ENCODE measurements at places on chromosomes 1 and 21.

DNA sequence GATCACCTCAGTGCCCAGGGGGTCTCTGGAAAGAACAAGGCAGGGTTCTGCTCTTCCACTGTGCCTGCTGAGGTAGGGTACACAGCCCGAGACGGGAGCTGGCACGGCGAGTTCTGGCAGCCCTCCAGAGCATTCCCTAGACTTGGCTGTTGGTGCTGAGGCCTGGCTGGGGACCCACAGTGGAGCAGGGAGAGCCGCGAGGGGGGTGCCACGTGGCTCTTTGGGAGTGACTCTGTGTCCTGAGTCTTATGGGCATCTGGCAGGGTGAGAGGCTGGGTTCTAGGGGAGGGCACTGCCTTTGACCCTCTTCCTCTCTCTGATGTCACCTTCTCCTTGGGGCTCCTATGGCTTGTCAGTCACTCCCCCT is 336.4 kb downstream of the CAMTA1 start:
- no peak for DNase-seq

GRCh38 chr1:236888903-236889302 is 93.8 kb downstream of the MTR start:
- no peak for DNase-seq

- DNase-seq = no peak
Measured at GRCh38 chr21:33080776-33081175, 10.8 kb downstream of the OLIG1 start.

GRCh38 chr1:27366411-27367159 is at the start of gene MAP3K6:
MAP3K6 (minus strand) TSS chr1:27366961; CDS start chr1:27366597, 364 bp downstream.
- peak; percentile 9 for DNase-seq

DNA sequence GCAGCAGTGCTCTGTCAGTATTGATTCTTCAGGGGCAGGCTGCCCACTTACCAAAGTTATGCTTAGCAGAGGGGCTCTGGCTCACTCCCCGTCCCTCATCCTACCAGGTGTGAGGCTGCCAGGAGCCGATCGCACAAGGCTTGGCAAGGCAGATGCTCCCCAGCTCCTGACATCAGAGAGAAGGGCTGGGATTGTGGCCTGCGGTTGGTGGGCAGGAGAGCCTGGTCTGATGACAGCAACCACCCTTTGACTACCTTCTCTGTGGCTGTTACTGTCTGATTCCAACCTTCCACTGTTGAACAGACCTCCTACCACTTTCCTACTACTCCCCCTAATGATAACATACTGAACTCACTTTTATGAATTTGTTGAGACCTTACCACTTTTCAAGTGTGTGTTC is 23.7 kb upstream of the WDR26 start:
- DNase-seq = no peak

- DNase-seq = no peak
Measured at GRCh38 chr1:110002695-110003094, 18.1 kb downstream of the AHCYL1 start.

DNA sequence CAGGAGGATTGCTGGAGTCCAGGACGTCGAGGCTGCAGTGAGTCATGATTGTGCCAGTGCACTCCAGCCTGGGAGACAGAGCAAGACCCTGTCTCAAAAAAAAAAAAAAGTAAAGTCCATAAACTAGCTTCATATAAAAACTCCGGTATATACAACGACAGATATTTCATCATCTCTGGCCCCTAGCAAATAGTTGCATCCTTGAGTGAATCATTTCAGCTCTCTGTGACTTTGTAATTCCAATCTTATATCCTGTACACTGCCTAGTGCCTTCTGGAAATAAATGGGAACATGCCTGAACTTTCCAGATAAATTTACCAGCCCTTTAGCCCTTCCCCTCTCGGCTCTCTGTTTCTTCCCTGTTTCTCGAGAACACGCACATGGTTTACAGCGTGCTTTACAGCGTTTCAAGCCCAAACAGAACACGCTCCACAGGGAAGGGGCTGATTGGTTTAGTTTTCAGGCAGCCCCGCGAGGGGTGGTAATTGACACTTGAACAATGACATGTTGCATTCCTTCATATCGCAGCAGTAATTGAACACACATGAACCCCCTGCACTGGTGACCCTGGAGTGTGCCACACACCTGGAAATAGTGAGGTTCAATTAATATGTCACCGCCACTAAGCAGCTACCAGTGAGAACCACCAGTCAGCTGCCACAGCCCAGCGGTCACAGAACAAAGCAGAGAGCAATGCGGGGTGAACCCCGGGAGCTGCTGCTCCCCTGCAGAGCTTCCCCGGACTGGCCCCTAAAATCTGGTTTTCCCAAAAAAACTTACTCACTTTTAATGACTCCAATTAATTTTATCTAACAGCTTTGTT is 35.7 kb upstream of the SIM2 start:
- DNase-seq = no peak

GRCh38 chr1:24070821-24071393 is 41.0 kb downstream of the MYOM3 start:
- DNase-seq = peak; percentile 56

DNA sequence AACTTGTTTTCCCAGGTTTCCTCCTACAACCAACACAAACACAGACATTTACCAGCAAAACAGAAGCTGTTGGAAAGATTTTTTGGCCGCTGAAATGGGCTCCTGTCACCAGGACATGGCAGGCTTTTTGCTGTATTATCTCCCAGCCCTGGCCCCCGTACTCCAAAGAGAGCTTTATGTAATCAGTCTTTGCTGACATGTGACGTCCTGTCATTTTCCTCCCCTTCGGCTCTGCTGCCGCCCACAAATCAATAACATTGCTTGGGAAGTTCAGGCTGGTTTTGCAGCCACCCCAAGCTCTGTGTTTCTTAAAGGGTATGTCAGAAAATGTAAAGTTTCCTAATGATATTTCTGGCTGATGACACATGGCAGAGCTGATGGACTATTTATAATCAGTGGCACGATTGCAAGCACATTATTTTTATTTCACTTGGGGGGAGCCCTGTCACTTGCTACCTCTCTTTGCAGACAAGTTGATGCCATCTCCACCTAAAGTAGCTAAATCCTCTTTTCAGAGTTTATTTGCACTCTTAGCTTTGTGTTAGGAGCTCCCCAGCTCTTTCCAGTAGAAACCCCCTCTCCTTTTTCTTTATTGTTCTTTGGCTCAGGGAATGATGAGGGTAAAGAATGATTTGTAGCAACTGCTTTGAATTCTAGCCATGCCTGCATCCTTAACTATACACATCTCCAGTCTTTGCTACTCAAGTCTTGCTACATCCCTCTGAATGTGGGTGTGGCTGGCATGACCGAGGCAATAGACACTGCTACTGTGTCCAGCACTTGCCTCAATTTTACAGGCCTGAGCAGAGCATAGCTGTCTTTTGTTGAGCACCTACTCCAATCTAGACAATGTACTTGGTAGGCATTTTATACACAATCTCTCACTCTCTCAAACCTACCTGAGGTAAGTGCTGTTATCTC is 67.3 kb downstream of the ELAVL4 start:
- DNase-seq = no peak

- DNase-seq = no peak
Measured at GRCh38 chr1:2385606-2386280, 5.6 kb downstream of the MORN1 start.

DNA sequence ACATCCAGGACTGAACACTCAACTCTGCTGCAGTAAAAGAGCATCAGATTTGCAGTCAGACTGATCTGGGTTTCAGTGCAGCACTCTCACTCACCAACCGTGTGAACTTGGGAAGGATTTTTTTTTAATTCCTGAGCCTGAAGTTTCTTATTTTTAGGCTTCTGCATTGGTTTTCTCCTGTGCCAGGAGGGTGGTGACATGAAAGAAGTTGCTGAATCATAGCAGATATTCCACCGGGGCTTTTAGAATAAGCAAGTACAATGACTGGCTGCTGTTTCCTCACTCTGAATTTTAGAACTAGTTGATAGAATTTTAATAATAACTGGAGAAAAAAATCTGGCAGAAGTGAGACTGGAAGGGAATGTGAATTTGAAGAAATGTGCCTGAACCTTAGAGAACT is 11.6 kb downstream of the ADAM30 start:
- no peak for DNase-seq

DNA sequence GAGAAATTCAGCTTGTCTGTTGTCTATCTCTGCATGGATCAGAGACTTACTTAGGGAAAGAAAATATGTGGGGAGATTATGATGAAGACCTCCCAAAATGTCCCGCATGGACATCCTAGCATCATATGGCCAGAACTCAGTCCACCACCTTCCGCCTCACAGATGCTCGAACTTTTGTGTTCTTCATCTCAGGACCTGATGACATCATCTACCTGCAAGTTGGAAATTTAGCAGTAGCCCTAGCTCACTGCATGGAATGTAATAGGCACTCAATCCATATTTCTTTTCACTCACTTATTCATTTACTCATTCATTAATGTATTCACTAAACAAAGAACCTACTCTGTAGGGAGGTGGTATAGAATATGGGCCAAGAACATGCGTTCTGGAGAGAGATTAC is 96.8 kb downstream of the CLIC6 start:
- DNase-seq = no peak

GRCh38 chr1:10677491-10678391 is 118.7 kb downstream of the CASZ1 start:
- DNase-seq = no peak

DNA sequence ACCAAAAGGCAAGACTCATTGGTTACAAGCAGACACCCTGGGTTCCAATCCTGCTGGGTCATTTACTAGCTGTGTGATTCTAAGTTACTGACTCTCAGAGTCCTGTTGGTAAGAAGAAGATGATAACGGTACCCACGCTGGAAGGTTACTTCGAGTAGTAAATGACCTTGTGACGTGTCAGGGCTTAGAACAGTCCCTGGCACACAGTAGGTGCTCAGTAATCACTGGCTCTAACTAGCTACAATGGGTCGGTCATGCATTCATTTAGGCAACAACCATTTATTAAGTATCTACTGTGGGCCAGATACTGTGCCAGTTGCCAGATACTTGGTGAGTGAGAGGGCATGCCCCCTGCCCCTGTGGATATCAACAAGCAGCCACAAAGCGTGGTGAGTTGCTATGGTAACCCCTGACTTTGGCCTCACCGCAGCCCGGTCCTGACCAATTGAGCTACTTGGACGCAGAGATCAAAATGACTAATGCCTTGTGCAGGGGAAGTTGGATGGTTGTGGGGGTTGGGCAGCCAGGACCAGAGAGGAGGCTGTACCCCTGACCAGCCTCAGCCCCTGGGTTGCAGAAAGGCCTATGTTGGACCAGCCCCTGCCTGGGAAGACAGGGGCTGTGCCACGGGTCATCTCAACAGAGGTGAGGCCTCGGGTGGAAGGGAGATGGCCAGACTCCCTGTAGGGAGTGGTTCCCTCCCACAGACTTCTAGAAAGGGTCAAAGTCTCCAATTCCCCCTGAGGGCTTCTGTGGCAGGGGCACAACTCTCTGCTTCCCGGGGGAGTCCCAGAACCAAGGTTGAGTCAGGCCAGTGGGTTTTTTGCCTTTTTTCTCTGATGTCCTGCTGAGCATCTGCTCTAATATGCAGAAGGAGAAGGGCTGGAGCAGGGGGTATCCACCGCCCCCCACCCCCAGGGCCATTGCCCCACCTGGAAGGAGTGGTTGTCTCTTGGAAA is 16.0 kb downstream of the DHRS3 start:
- no peak for DNase-seq

DNA sequence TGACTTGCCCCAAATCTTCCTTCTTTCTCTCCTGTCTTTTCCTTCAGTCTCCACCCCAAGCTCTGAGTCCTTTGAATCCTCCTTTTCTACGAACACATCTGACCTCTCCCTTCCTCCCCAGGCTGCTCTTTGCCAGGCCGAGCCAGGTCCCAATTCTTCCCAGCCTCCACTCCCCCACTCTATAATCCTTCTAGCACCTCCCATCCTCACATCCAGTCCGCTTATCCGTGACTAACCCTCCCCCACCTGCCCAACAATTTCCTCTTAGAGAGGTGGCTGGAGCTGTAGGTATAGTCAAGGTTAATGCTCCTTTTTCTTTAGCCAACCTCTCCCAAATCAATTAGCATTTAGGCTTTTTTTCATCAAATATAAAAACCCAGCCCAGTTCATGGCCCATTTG is 9.5 kb upstream of the HPDL start:
- no peak for DNase-seq

GRCh38 chr1:109078317-109078716 is 2.5 kb upstream of the TAF13 start:
- no peak for DNase-seq

- no peak for DNase-seq
Measured at GRCh38 chr21:30058928-30059327, 107.7 kb downstream of the CLDN17 start.

GRCh38 chr1:50048791-50049190 is 25.0 kb upstream of the AGBL4 start:
- no peak for DNase-seq

DNA sequence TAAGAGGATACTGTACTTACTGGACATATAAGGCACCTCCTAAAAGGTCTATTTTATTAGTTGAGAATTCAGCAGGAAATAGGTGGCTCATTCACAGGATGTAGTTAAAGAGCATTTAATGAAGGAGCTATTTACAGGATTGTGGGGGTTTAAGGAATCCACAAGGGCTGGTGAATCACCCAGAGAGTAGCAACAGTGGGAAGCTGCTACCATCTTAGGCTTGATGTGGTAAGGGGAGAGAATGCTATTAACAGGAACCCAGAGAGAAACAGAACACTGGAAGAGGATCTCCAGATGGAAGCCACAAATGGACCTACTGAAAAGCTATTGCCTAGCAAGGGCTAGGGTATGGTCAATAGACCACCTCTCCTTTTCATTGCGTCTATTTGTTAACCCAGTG is 52.0 kb upstream of the COL11A1 start:
- no peak for DNase-seq

- no peak for DNase-seq
Measured at GRCh38 chr1:184075055-184076029, 23.8 kb downstream of the TSEN15 start.

- no peak for DNase-seq
Measured at GRCh38 chr1:248841702-248842395, 3.8 kb downstream of the ZNF672 start.

GRCh38 chr1:234610666-234611224 is 767 bp upstream of the IRF2BP2 start:
- DNase-seq = no peak

GRCh38 chr1:167344615-167345385 is 124.1 kb downstream of the POU2F1 start:
- no peak for DNase-seq

DNA sequence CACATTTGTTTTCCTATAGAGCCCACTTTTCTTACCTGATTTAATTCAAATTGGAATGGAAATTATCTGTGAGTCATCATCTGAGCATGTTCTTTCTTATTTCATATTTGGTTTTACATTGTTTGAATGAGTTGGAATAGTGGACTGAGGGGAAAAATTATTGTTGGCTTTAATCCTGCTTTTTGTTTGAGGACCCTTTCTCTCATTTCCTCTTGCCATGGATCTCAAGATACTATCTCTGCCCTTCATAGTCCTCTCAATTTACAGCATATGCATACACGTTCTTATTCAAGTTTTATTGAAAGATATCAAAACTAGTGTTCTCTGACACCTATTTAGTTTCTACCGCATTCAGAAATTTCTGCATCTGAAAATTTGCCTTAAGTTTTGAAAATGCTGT is 5.1 kb downstream of the KCNK2 start:
- no peak for DNase-seq

Data from NCI-H187 treated with DMSO at 0.1 percent for 48 hours (cell line).